ENCODE measurements at places on chromosomes 2 and 18. TPM values are rescaled to one million over a fixed set of nuclear protein-coding genes. Genes with fewer than 3 reads are reported as not detected.

DNA sequence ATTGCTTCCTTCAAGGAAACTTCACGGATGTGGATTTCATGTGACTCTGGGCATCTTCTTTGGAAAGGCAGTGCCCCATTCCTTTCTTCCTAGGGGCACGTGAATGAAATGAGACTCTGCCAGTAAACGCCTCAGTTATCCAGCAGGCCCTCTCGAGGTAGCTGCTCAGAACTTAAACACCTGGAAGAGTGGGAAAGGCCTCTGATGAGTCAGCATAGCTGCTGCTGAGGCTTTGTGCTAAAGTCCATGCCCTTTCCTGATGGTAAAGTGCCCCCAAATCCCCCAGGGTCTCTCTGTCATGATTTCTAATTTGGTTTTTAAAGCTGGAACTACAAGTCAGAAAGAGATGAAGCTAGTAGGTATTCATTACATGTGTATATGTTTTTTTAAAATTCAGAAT, 3.8 kb downstream of the SLC1A4 start:
- no peak for DNase-seq

DNA sequence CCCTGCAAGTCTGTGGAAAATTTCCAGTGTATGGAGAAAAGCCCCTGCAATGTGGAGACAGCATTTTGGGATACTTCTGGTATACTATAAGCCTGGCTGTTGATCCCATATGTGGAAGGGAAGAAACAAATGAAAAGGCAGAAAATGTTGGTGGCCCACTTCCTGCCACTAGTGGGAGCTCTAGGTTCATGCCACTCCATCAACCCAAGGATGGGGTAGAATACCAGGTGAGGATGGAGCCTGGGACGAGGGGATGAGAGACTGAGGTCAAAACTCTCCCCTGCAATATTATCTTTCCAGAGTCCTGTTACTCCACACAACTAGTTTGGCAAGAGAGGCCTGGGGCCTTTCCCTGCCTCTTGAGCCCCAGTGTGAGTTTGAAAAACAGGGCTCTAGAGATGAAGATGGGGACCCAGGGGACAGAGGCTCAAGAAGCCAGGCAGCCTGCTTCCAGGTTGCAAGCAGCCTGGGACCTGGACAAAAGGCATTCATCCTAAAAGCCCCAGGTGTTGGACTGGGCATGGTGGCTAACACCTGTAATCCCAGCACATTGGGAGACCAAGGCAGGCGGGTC, 31.9 kb downstream of the BMP10 start:
- no peak for DNase-seq

The CPLX4 gene
- not detected for total RNA-seq

The CFAP65 gene
- total RNA-seq, result not detected

The COPS8 gene
- total RNA-seq, result 54.7 TPM

The DSC1 gene
- total RNA-seq, result 0.09 TPM

The KIAA2012 gene
- total RNA-seq, result not detected

All from activated naive CD4-positive, alpha-beta T cell treated with anti-CD3 and anti-CD28 coated beads, Interleukin-2, amount 50 U/mL, for 72 hours (primary cell).